ENCODE measurements at places on chromosomes 7 and 10. TPM values are rescaled to one million over a fixed set of nuclear protein-coding genes. Genes with fewer than 3 reads are reported as not detected.

EPO gene
- total RNA-seq: not detected

TMEM236 gene
- total RNA-seq: 0.37 TPM

CUTC gene
- 15.0 TPM for total RNA-seq

SPDYE6 gene
- not detected for total RNA-seq

PAPSS2 gene
- total RNA-seq: 1.4 TPM

VSTM4 gene
- total RNA-seq: not detected

P4HA1 gene
- total RNA-seq: 23.9 TPM

OR2A12 gene
- total RNA-seq: not detected

PTN gene
- 0.26 TPM for total RNA-seq

CH25H gene
- not detected for total RNA-seq

TRPV5 gene
- not detected for total RNA-seq

TACC2 gene
- total RNA-seq: 89.0 TPM

MYPN gene
- total RNA-seq: 0.22 TPM

PLA2G12B gene
- not detected for total RNA-seq

GSAP gene
- 19.0 TPM for total RNA-seq

GPR15LG gene
- not detected for total RNA-seq

AIFM2 gene
- total RNA-seq: 21.9 TPM

NOS3 gene
- 0.20 TPM for total RNA-seq

RSPH10B2 gene
- total RNA-seq: not detected

TFEC gene
- not detected for total RNA-seq

LIPJ gene
- total RNA-seq: not detected

DRGX gene
- total RNA-seq: not detected

AQP1 gene
- total RNA-seq: not detected

CYP26C1 gene
- total RNA-seq: 0.14 TPM

PIK3CG gene
- not detected for total RNA-seq

C10orf105 gene
- not detected for total RNA-seq

STEAP1 gene
- 3.1 TPM for total RNA-seq

ZNF503 gene
- 8.1 TPM for total RNA-seq

SPRN gene
- total RNA-seq: not detected

CLRN3 gene
- not detected for total RNA-seq
